ENCODE measurements at places on chromosomes 7 and 10. TPM values are rescaled to one million over a fixed set of nuclear protein-coding genes. Genes with fewer than 3 reads are reported as not detected.

DNA sequence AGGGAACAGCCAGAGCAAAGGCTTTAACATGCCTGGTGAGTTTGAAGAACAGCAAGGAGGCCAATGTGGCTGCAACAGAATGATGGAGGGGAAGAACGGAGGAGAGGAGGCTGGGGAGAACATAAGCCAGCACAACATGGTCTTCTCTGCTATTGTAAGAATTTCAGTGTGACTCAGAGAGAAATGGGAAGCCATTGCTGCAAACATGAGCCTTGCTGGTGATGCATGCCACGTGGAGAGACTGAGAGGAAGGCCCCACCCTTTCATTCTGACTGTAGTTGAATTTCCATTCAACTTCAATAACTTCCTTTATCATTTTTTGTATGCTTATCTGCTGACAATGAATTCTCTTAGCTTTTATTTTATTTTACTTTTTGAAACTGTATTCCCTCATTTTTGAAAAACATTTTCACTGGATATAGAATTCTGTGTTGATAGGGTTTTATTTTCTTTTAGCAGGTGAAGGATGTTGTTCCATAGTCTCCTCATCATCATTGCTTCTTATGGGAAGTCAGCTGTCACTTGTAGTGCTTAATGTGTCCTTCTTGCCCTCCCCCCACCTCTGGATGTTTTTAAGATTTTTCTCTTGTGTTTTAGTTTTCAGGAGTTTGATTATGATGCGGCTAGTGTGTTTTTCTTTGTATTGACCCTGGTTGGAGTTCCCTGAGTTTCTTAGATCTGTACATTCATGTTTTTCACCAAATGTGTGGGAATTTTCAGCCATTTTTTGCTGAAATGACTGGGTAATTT, 46.4 kb upstream of the LEP start:
- no peak for DNase-seq

GRCh38 chr7:139748373-139748765, 29.4 kb downstream of the HIPK2 start:
- DNase-seq, result no peak

JAKMIP3 gene
- total RNA-seq, result 0.17 TPM

DNA sequence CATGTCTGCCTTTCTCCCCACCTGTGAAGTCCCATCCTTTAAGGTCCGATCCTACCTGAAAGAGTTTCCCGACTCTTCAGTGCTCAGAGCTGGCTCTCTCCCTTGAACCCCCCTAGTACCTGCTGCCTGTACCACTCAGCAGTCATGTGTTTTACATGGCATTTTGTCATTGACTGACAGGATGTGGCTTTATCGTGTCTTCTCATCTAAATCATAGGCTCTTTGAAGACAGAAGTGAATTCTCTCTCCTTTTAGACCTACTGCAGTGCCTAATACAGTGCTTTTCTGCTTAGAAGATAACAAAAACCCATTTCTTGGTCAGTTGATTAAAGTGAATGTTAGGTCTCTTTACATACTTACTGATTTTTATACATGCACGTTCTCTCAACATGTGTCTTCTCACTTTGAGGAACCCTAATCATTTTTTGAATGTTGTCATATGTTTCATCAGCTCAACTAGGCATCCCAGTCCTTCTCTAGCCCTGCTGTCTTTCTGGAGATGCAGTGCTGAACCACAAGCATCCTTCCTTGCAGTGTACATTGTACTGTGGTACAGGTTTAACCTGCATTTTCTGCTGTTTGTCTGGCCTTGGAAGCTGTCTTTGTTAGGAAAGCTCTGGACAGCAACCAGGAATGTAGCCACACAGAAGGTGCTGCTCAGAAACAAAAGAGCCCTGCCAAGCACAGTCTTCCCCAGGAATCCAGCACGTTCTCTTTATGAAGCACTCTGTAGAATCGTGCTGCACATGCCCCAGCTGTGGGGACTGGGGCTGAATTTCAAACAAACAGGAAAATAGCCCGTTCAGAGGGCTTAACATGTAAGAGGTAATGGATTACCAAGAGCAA, 28.1 kb upstream of the LRRC4 start:
- DNase-seq, result no peak

CLRN3 gene
- 5.7 TPM for total RNA-seq

MBLAC1 gene
- total RNA-seq, result 1.4 TPM

PAX4 gene
- not detected for total RNA-seq

DNA sequence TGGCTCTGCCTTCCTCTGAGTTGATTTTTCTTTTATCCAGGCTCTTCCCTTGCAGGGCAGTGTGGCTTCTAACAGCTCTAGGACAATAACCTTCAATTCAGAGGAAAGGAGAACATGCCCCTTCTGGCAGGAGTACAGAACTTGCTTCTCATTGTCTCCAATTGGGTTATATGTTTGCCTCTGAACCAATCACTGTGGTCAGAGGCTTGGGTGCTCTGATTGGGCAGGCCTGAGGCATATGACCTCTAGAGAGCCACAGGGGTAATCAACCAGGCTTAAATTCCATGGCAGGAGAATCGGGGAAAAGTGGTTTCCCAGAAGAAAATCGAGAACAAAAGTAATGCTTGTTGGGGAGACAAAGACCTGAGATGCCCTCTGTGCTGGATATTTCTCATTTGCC, 240.0 kb downstream of the REEP3 start:
- no peak for DNase-seq

SPDYE2 gene
- 0.08 TPM for total RNA-seq

DNA sequence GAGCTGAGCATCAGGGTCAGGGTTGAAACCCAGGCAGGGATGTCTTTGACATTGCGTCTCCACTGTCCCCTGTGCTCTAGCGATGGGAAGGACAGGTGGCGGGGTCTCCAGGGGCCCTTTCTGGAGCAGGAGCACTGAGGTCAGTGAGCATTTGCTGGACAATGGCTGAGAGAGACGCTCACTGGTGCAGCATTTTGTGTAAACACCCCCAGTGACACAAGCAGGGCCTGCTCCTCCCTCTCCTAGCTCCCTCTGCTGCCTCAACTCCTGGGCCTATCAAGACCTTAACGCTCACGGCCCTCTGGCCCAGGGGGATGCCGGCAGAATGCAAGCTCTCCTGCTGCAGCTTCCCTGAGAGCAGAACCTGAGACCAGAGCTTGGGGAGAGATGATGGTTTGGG, 17.4 kb upstream of the INMT start:
- no peak for DNase-seq

- DNase-seq, result no peak
Observed at GRCh38 chr10:99761365-99761764, 21.1 kb upstream of the ABCC2 start.

Data from liver (tissue), 10 donors.